Brain (organoid and tissue), 16 donors: ENCODE measurements at places on chromosomes 1 and 21. TPM values are rescaled to one million over a fixed set of nuclear protein-coding genes. Genes with fewer than 3 reads are reported as not detected.

SPRR3 gene
- not detected for polyA plus RNA-seq

PEF1 gene
- 142 TPM for polyA plus RNA-seq

OR2T12 gene
- polyA plus RNA-seq: not detected

ABL2 gene
- 6.2 TPM for polyA plus RNA-seq

HSF2BP gene
- polyA plus RNA-seq: 1.8 TPM
